ENCODE measurements at places on chromosomes 4 and X.

DNA sequence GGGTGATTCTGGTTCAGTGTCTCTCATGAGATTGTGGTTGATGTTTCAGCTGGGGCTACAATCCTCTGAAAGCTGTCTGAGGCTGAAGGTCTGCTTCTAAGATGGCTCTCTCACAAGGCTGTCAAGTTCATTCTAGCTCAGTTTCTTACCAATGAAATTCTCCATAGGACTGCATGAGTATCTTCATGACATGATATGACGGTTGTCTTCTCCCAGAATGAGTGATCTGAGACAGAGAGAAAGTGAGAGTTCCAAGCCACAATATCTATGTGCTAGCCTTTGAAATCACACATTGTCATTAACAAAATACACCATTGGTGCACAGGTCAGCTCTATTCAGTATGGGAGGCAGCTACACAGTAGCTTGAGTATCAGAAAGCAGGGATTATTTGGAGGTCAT lies 27.3 kb downstream of the PITX2 start:
- DNase-seq = no peak

DNA sequence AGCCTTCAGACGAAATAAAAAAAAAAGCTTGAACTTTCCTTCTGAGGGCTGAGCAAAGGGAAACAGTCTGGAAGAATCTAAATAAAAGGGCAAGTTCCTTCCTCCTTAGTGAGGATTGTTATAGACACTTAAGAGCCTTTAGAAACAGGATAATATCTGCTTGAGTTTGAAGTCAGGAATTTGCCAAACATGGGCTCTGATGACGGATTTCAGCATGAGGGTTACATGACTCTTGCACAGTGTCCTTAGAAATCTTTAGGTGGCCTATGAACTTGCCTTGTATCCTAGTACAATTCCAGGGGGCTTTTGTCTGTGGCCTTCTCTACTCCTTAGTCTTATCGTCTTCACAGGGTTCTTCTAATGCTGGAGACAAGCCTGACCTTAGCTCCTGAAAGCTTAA lies 94.1 kb downstream of the RLIM start:
- no peak for DNase-seq

DNA sequence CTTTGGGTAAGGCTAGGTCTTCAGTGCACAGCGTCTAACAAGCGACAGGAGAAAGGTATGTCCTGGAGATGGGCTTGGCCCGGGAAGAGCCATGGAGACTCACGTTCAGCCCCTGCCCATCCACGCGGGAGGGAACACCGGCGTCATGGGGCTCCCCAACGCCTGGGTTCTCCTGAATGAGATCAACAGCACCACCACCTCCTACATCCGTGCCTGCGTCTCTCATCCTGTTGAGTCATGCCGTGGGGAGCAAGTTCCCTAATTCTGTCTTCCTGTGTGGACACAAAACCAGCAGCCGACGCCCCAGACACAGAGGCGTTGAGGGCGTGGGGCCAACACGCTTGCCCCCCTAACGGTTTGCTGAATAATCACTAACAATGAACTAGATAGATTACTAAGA lies 20.1 kb upstream of the IL3RA start:
- no peak for DNase-seq

GRCh38 chr4:129603241-129603931 lies 507.4 kb downstream of the C4orf33 start:
- DNase-seq = no peak

DNA sequence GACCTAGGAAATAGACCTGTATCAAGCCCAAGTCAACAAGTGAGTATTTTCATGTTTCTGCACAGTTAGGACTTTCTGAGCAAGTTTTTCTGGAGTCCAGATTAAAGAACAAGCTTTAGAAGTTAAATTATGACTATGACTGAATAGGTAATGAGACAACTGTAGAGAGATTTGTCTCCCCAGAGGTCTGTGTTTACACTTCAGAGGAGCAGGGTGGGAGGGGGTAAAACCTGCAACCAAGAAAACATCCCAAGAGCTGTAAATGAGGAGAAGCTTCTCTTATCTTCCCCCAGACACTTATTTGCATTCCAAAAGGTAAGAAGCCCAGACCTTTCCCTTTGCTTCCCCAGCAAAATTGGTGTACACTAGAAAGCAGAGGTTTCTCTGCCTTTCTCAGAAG lies 22.1 kb upstream of the CEP135 start:
- DNase-seq = no peak
